ENCODE measurements at places on chromosomes 1 and 21. TPM values are rescaled to one million over a fixed set of nuclear protein-coding genes. Genes with fewer than 3 reads are reported as not detected.

- no peak for DNase-seq
Observed at GRCh38 chr21:42071146-42071737, at the start of gene UMODL1. Gene UMODL1 (plus strand): TSS chr21:42071317. CDS start chr21:42071317, 0 bp downstream.

DNA sequence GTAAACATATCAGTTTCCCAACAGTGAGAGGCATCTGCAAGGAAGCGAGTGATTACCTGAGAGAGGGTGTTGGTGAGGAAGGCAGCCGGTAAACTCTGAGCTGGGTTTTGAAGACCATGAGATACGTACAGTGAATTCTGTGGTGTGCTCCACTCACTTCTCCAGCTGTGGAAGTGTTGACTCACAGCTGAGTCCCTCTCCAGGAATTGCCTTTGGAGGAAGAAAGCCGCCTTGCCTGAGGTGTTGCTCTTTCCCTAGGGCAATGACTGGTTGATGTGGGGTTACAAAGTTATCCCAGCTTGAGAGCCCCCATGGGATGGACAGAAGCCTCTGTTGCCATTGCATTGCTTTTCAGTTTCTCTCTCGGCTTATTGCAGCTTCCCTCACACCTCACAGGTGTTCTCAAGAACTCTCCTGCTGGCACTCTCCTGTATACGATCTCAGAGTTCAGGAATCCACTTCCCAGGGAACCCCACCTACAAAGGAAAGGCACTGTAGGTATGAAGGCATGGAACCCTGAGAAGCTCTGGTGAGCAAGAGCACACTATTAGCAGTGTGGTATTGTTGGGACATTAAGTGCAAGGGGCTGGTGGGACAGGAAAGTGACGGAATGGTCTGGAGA is 10.8 kb downstream of the NHLH1 start:
- no peak for DNase-seq

DNA sequence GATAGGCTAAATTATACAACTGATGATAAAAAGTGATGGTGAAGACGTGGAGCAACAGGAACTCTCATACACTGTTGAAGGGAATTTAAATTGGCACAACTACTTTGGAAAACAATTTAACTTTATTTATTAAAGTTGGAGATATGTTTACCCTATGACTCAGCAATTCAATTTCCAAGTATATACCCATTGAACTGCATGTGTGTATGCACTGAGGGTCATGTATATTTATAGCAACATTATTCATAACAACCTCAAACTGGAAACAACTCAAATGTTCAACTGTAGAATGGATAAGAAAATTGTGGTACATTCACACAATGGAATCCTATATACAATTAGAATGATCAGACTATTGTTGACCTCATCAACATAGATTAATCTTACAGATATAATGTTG is 16.5 kb upstream of the BCAS2 start:
- DNase-seq = no peak

Gene UMODL1
- 0.67 TPM for polyA plus RNA-seq

Gene IVL
- polyA plus RNA-seq = not detected

Gene DENND1B
- 10.9 TPM for polyA plus RNA-seq

DNA sequence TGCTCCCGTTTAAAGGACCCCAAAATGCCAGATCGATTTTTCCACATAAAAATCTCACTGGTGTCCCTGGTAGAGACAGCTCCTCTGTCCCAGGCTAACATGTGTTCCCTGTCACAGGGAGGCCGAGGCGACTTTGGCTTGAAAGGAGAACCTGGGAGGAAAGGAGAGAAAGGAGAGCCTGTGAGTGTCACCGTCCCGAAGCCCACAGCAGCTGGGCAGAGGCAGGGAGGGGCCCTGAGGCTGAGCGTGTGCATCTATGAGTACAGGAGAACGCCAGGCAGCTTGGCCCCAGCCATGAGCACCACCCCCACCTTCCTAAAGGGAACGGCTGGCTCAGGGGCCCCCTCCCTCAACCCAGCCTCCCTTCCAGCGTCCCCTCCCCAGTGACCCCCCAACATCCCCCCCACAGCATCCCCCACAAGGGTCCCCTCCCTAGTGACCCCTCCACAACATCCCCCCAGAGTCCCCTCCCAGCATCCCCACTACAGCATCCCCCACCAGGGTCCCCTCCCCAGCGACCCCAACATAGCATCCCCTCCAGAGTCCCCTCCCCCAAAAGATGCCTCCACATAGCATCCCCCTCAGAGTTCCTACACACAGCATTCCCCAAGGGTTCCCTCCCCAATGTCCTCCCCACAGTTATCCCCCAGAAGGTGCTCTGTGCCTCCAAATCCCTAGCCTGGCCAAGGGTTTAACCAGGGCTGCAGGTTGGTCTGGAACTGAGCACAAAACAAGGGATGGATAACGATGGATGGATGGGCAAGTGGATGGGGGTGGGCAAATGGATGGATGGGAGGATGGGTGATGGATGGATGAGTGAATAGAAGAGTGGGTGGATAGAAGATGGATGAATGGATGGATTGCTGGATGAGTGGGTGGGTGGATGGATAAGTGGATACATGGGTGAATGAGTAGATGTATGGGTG is 25.1 kb downstream of the COL6A2 start:
- DNase-seq = no peak

All from large intestine (tissue), 12 donors.